Foreskin melanocyte (primary cell): ENCODE measurements at places on chromosomes 7 and 10.
A peak's percentile ranks its signal among the peaks of the same experiment; 100 is the strongest.

DNA sequence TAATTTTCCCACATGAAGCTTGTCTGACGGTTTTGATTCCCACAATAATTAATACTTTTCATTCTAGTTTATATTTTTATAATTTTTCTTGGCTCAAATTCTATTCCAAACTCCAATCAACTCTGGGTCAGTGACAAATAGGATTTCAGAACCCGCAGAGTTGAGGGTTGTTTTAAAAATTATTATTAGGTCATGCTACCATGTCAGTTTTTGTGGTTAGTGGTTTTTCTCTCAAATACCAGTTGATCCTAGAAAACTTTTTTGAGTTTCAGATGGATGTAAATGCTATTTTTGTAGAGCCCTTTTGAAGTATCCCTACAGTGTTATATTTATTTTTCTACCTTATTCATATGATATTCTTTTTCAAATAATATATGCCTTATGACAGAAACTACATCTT is 237.4 kb downstream of the SEMA3D start:
- no peak for DNase-seq

- DNase-seq: no peak
These were observed 113.0 kb downstream of the LRMDA start for GRCh38 chr10:75544386-75544785.

DNA sequence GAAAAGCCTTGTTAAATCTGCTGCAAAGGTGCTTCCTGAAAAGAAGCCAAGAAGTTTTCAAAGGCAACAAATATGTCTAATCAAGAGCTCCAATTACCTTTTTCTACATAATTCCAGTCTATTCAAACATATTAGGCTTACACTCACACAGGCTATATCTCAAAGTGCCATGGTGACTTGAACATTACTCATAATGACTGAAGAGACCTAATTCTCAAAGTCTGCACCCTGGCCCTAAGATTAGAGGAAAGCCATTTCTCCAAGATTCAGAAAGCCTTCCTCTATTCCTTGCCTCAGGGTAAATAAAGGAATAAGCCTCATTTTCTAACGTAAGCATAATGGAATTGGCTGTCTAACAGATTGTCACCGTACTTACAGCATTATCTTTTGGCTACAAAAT is 78.3 kb upstream of the THSD7A start:
- no peak for DNase-seq

DNA sequence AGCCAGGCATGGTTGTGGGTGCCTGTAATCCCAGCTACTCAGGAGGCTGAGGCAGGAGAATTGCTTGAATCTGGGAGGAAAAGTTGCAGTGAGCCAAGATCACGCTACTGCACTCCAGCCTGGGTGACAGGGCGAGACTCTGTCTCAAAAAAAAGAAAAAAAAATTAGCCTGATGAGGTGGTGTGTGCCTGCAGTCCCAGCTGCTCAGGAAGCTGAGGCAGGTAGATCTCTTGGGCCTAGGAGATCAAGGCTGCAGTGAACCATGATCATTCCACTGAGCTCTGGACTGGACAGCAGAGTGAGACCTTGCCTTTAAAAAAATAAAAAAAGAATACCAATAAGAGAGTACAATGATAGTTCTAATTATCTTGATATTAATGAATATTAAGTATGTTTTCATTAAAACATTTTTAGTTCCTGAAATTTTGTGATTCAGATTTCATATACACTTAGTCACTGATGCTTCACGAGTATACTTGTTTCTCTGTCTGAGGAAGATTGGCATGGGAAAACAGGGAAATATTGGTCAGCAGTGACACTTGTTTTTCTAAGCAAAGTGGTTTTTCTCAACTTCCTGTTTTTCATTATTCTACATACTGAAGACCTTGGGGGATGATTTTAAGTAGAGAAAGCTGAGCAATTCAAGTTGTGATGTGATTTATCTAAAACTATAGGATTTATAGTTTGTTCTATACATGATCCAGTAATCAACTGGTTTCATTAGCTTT is 76.8 kb downstream of the ADK start:
- DNase-seq: peak; percentile 24
